Stimulated activated CD8-positive, alpha-beta memory T cell treated with anti-CD3 and anti-CD28 coated beads, Interleukin-12 subunit alpha, Interleukin-12 subunit beta, amount 100 ng/mL, for 1 hour (primary cell): ENCODE measurements at places on chromosomes 5 and 9.

DNA sequence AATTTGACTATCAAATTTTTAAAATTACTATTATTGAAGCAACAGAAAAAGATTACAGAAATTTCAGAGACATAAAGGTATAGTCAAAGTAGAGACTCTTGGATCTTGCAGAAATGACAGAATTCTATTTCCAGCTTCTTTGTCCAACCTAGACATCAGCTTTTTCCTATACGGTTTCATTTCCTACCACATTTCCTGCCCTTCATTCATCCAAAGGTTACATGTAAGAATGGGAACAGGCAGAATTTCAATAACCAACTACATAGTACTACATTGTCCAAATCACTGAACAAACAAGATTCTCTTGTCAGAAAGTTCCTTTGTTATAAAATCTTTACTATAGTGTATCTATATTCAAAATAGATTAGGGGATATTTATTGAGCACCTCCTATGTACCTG is 124.9 kb downstream of the FANCC start:
- DNase-seq, result no peak

DNA sequence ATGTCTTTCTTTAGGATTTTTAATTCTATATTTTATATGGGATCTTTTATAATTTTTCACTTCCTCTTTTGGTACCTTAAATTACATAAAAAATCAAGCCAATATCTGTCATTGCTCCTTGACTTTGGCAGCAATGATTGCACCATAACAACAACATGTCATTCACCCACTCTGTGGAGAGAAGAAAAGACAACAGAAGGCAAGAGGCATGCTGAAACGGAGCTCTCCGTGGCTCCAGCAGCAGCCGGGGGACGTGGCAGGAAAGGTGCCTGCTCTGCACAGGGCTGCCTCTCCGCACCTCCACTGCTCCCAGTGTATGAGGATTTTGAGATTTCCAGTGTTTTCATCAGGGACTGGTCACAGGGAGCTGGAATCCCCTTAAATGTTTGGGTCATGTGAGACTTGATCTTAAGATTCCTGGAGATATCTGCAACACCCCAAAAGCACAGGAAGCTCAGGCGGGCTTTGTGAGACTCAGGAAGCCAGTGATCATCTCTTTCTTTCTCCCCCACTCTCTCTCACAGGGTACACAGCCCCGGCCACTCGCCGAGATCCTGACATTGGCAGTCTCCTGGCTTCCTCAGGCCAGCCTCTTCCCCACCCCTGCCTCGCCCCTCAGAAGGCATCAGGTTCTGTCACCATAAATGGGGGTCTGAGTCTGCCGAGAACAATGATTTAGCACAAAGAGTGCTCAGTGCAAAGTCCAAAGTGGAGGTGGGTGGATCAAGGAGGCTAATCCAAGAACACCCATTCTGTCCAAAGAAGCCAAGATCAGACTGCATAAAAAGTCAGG is 74.6 kb downstream of the ACTL7B start:
- DNase-seq, result no peak

- DNase-seq, result peak; percentile 34
Observed at GRCh38 chr5:132489871-132490483, 596 bp downstream of the IRF1 start.

DNA sequence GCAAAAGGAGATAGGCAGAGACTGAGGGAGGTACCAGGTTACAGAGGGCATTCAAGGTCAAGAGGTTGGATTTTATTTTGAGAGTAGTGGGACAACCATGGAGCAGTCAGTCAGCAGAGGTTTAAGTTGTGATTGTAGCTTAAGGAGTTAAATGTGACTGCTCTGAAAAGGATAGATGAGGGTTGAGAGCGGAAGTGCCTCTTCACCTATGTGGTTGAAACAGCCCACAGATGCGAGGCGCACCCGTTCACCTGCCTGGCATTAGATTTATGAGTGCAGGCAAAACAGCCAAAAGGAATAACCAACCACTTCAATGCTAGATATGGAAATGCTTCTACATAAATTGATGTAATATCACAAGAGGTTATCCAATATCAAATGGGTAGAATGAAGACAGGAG is 8.4 kb downstream of the ZNF474 start:
- no peak for DNase-seq

GRCh38 chr5:110916381-110917049 is 155.0 kb upstream of the TSLP start:
- no peak for DNase-seq

DNA sequence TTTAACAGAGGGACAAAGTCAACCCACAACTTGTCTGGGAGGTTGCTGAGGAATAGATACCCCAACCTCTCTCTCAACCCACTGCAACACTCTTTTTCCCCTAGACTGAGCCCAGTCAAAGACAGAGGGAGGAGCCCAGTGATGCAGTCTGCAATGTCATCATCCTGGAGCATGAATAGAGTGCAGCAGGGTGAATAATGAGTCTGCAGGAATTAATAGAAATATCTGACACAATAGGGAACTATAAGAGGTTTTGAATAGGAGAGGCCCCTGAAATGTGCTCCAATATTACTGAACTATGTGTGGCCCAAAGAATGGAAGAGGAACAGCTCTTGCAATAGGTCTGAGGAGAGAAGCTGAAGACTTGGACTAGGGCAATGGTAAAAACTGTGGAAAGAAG is 59.1 kb downstream of the PDCD1LG2 start:
- no peak for DNase-seq

GRCh38 chr5:150109921-150110320 is 23.6 kb upstream of the CSF1R start:
- no peak for DNase-seq

GRCh38 chr9:97293207-97293721 is 14.2 kb upstream of the CCDC180 start:
- DNase-seq, result no peak

- DNase-seq, result no peak
Observed at GRCh38 chr5:52017567-52017966, 634.3 kb downstream of the ISL1 start.

- DNase-seq, result no peak
Observed at GRCh38 chr5:43110606-43111170, 10.0 kb upstream of the ZNF131 start.

DNA sequence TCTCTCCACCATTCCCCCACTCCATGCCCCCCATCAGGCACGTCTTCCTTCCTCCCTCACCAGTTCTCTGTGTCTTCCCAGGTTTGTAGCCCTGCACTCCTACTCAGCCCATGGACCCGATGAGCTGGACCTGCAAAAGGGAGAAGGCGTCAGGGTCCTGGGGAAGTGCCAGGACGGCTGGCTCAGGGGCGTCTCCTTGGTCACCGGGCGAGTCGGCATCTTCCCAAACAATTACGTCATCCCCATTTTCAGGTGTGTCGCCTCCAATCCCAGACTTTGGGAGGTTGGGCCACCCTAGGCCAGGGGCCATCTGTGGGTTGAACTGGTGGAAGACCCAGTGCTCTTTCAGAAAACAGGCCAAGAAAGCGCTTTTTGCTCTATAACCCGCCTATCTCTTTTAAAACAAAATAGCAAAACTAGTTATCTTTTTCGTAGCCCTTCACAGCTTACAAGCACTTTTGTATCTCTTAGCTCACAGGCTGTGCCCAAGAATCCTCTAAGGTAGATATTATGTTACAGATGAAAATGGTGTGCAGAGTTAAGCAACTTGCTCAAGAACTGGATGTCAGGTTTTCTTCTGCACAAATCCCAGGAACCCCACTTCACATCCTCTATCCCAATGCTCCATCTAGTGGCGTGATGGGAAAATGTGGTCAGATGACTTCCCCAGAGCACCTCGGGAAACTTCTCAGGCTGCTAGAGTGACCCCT is 56.2 kb downstream of the PLAC8L1 start:
- no peak for DNase-seq

GRCh38 chr9:122315534-122315933 is 50.9 kb downstream of the MRRF start:
- DNase-seq, result no peak

DNA sequence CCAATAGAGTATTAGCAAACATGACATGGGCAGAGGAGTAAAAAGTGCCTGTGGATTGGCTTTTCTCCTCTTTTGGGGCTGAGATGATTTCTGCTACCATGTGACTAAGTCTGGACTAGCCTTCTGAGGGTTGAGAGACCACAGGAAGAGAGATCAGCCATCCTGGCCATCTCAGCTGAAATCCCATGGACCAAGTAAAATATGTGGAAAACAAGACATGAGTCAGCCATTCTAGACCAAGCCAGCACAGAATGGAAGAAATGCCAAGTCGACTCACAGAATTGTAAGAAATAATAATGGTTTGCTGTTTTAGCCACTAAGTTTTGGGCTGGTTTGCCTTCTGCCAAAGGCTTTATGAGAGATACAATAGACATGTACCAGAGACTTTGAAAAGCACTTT is 377.8 kb downstream of the CHSY3 start:
- no peak for DNase-seq

DNA sequence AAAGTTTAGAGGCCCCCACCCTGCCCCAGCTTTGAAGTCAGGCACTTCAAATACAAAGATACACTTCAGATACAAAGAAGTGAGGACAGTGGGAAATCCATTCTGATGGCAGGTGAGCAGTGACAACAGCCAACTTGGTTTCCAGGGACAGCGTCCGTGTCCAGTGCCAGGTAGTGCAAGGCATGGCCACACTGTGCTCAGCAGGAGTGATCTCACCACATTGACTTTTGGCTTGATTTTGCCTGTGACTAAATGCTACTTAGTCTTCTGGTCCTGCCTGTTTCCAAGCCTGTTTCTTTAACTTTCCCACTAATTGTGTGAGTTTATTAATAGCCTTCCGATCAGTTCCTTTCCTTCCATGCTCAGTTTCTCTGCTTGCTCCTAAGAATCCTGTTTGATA is 72.6 kb upstream of the PALM2AKAP2 start:
- DNase-seq, result no peak

DNA sequence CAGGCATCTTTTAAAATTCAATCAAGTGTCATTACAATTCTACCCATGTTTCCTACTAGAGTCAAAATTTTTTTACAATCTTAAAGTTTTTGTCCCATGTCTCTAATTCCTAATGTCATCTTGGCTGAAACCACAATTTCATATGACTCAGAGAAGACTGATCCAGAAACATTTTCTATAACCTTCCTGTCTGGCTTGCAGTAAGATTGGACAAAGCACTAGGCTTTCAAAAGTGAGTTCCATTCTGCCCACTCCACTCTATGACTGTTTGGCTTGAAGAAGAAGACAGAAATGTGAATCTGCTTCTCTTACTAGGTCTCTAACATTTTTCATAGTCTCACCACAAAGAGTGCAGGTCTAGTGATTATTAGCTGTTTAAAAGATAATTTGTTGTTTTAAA is 88.8 kb downstream of the NR3C1 start:
- DNase-seq, result no peak

GRCh38 chr9:34986540-34987047 is 3.0 kb upstream of the DNAJB5 start:
- no peak for DNase-seq

GRCh38 chr9:115517335-115518075 is 399.5 kb upstream of the TNC start:
- no peak for DNase-seq

DNA sequence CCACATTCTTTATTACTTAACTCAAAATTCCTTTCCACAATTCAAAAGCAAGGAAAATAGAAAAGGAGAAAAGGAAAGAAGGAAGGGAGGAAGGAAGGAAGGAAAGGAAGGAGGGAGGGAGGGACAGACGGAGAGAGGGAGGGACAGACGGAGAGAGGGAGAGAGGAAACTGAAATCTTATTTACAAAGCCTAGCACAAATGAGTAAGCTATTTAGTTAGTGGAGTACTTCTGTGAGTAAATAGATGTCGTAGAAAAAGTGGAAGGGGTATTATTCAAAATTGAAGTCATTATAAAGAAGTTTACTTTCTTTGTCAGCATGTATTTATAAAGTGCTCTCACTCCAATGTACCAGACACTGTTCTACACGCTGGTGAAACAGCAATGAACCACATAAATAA is 177.9 kb downstream of the CETN3 start:
- no peak for DNase-seq

- no peak for DNase-seq
Observed at GRCh38 chr9:110573305-110573704, 6.2 kb downstream of the SVEP1 start.

DNA sequence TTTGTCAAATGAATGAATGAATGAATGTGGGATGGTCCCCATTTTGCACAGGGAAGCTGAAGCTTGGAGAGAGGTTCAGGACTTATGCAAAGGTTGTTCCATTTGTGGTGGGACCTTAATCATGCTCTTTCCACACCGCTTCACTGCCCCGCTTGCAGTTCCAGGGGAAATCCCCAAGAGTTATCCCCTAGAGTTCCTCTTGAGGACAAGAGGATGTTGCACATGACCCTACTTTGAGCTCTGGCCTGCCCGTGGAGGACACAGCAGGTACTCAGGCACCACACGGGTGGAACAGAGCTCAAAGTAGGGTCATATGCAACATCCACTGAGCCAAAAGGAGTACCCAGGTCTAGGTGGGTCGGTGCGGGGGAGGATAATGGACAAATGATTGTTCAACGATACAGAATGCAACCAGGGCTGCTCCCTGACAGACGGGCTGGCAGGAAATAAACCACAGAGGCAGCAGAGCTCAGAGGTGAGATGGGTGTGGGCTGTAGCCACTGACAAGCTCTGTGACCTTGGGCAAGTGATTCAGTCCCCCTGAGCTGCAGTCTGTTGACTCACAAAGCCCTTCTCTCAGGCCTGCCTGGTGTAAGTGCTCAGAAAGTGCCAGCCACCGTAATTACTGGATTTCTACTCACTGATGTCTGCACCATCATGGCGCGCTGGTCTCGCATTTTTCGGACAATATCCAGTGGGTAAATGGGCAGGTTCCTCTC is 60.3 kb upstream of the EPB41L4B start:
- DNase-seq, result no peak

DNA sequence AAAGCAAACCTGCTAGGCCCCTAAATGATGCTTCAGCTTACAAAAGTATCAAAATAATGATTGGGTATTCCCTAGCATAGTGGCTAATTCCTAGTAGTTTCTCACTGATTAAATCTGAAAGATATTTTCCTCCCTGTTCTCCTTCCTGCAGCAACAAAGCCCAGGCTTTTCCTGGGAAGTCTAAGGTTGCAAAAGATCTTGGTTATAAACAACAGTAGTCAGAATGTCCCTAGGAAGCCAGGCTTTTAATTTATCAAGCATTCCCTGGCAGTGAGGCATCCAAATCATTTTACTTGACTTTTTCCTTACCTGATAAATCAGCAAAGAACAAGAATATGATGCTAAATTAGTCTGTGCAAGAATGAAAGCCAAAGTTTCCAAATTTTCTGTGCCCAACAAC is 272.0 kb downstream of the PDE4D start:
- DNase-seq, result no peak

GRCh38 chr9:27485158-27485557 is 38.9 kb upstream of the IFNK start:
- no peak for DNase-seq

- no peak for DNase-seq
Observed at GRCh38 chr9:80664327-80665210, 1024.8 kb downstream of the TLE1 start.

DNA sequence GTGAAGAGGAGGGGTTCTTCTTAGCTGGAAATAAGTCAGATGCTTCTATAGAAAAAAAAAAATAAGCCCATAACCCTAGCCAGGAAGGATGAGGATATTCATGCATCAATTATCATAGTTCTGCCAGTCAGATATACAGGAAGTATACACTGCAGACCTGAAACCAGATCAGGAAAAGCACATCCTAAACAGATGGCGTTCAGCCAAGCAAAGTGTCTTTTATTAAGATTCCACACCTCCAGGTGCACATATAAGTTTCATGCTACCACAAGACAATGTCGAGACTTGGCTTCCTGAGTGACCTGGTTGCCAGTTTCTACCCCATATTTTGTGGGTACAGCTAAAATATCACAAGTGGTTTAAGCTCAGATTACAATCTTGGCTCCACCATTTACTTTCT is 108.3 kb downstream of the CETN3 start:
- no peak for DNase-seq
